GM03348 (cell line): ENCODE measurements at places on chromosomes 11 and 22.
A peak's percentile ranks its signal among the peaks of the same experiment; 100 is the strongest.

GRCh38 chr11:11565636-11566035, 56.2 kb downstream of the GALNT18 start:
- no peak for DNase-seq

DNA sequence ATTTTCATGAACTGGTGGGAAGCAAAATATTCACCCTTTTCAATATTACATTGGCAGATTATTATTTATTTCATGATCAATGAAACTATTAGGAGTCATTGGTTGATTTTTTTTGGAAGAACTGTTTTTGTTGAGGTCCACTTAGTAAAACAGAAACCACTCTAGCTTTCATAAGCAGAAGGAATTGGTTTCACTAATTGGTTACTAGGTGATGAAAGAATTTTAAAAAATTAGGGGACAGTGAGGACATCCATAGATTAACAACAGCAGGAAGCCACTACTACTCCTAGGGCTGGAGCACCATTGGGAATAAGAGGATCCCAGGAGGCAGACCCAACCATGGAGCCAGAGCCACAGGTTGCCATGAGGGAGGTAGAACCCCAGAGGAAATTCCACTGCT, 74.4 kb upstream of the KCNA4 start:
- DNase-seq, result no peak

DNA sequence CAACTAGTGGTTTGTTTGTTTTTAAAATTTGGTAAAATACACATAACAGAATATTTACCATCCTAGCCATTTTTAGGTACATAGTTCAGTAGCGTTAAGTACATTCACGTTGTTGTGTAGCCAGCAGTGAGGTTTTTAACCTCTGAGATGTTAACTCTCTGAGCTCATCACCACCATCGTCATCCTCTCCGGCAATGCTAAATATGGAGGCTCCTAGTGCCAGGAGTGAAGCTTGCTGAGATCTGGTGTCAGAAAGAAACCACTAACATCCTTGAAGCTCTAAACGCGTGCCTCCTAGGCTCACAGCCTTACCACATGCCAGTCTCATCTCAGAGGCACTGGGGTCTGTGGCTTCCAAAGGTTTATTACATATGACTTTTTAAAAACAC, 330.2 kb upstream of the B3GAT1 start:
- DNase-seq, result no peak

DNA sequence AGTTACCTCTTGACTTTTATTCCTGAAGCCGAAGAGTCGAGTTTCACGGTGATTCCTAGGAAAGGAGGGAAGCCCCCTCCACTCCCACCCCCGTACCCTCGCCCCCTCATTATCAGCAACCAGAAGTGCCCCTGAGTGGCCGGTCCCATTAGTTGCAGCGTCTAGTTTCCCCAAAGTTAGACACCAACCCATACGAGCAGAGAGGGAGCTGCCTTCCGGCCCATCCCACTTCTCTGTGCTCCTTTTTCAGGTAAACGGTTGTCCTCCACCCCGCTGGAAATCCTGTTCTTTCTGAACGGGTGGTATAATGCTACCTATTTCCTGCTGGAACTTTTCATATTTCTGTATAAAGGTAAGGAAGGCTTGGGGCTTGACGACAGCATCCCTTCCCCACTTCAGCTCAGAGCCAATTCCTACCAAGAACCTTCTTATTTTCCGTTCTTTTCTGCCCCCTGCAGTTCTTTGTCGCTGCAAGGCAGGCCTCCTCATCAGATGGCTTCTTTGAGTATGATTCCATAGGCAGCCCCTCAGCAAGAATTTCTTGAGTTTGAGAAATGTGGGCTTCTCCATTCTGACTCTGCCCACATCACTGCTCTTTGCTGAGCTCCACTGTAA, 701 bp downstream of the TMEM216 start:
- peak; percentile 33 for DNase-seq

DNA sequence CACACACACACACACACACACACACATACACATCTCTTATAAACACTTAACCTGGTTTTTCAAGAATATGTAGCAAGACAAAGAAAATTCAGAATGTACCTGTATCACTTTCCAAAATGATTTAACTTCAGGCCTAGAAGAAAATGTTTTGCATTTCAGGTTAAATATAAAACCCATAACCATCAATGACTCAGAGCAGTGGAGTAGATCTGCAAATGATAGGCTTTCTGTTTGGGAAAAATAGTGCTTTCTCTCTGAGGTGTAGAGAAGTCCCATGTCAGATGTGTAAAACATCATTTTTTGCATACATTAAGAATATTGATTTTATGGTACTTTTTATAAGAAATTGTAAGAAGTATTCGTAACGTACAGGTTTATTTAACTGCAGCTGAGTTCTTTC, 116.9 kb downstream of the STK33 start:
- no peak for DNase-seq

DNA sequence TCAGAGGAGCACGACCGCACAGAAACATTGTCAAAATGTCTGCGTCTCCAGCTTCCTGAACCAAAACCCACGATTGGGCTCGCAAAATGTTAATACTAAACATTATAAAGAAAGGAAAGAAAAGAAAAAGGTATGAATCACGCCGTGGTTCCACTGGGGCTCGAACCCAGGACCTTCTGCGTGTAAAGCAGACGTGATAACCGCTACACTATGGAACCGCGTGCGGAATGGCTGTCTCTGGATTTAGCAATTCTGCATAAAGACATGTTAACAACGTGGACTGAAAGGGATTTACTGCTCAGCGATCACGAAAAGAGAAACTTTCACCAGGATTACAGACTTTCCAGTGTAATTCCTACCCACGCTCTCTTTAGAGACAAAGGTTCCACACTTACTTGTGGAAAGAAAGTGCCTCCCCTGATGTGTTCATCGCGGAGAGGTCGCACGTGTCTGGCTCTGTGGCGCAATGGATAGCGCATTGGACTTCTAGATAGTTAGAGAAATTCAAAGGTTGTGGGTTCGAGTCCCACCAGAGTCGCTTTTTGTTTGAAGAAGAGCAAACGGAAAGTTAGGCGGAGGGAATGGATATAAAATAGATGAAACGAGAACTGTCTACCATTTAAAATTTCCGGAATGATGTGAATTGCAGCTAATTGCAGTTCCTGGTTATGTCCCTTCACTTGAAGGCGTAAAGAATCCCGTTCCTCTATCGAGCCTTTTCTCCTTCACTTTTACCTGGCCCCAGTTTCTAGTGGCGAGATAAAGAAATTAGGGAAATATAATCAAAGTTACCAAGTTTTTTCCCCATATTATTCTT, 39.7 kb downstream of the OR4D9 start:
- DNase-seq, result peak; percentile 47

- DNase-seq, result peak; percentile 72
Measured at GRCh38 chr22:22687638-22688500, 43.5 kb downstream of the GGTLC2 start.

GRCh38 chr11:4049006-4049405, 45.6 kb upstream of the RRM1 start:
- DNase-seq, result no peak

DNA sequence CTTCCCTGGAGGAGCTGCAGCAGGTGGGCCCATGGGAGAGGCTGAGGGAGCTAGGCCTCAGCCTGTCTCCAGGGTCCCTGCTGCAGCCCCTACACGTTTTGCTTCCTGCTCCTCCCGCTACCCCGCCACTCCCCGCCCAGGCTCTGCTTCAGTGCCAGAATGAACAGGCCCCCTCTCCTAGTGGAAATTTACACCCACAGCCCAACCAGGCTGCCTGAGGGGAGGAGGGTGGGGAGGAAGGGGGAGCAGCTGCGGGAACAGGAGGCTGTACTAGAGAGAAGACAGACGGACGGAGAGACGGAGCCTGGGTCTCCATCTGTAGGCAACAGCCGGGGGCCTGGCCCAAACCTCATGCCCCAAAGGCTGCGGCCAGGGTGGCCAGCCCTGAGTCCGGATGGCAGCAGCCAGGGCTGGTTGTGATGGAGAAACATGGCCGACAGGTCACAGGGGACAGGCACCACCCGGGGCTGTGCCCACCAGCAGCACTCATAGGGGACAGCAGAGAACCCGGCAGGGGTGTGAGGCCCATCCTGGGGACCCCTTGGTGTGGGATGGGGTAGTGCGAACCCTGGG, 20.6 kb downstream of the FLRT1 start:
- no peak for DNase-seq

- no peak for DNase-seq
Measured at GRCh38 chr11:94396282-94396681, 4.9 kb downstream of the GPR83 start.

DNA sequence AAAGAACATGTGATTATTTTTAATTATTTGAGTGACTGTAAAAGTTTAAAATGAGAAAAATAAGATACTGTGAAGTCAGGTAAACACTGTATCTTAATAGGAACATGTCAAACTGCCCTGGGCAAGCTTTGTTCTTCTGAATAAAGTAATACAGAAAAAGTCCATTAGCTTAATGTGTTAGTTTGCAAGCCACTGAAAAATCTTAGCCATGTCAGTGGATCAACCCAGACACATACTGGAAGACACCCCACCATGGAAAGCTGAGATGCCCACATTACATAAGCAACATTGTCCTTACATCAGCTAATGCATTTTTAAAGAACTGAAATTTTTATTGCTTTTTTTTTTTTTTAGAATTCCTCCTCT, 155.2 kb downstream of the BBOX1 start:
- no peak for DNase-seq

GRCh38 chr11:108402241-108402640, 65.1 kb downstream of the C11orf65 start:
- DNase-seq, result no peak

DNA sequence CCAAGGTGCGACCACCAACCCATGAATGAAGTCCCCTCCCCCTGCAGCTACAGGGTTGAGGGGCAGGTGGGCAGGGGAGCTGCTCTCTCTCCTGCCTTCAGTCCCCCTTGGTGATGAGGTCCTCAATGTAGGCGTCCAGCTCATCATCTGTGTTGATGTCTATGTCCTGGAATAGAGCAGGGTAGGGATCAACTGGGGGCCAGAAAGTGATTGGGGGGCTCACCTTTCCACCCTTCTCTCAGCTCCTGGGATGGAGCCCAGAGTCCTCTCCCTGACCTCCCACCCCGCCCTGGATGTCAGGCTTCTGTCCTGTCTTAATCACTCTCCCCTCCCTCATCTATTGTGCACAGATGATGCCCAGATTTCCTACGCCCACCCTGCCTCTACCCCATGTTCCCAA, 41.9 kb downstream of the MORC2 start:
- no peak for DNase-seq

DNA sequence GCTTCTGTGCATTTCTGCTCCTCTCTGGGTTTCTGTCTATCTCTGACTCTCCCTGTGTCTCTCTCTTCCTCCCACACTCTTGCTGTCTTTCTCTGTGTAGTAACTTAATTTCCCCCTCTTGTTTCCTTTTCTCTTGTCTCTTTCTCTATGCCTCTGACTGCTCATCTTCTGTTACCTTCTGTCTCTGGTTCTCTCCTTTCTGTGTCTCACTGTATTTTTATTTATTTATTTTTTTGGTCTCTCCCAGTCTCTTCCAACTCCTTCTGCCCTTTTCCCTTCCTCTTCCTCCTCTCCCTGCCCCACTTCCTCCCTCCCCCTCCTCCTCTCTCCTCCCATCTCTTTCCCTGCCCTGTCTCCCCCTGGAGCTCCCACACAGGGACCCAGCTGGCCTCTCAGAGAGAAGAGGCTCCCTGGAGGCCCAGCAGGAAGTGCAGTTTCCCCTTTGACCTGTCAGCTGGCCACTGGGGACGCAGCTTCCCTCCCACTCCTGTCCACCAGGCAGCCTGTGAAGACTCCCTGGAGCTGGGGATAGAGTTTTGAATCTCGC, 38.3 kb upstream of the MYH9 start:
- no peak for DNase-seq

DNA sequence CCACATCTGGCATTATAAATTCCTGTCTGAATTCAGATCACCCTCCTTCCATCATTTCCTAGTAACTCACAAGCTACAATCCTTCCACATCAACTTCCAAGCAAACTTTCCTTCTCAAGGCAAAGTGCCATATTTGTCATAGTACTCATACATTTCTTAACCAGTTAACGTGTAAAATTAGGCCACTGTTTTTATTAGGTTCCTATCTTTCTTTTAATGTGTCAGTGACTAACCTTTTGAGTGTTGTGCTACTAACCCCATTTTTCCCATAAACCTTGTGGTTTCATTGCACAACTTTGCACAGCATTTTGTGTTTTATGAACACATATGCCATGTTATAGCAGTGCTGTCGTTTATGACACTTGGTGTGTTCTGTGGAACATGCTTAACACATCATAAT, 90.1 kb downstream of the KIF18A start:
- peak; percentile 10 for DNase-seq

- DNase-seq, result no peak
Measured at GRCh38 chr22:33426451-33426850, 368.3 kb upstream of the SYN3 start.

DNA sequence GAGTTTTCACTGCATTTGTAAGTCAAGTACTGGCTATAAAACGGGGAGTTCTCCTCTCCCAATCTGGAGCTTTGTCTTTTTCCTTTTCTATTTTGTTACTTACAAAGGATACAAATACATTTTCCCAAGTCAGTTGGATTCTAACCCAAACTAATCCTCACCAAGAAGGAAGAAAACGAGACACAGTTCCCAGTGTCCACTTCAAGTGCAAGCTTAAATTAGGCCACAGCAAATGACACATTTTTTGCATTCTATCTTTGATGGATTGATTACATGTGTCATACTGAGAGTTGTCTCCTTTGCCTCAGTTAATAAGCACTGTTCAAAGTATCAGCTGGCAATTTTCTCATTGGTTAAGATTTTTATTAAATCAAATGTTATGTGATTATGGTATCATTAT, 296.7 kb upstream of the ANO5 start:
- DNase-seq, result no peak

- no peak for DNase-seq
Measured at GRCh38 chr11:131307506-131307905, 62.9 kb upstream of the NTM start.
